Stimulated activated CD4-positive, alpha-beta T cell treated with anti-CD3 and anti-CD28 coated beads, TNF-alpha, amount 100 ng/mL, for 1 hour (primary cell): ENCODE measurements at places on chromosomes 2 and 18.

DNA sequence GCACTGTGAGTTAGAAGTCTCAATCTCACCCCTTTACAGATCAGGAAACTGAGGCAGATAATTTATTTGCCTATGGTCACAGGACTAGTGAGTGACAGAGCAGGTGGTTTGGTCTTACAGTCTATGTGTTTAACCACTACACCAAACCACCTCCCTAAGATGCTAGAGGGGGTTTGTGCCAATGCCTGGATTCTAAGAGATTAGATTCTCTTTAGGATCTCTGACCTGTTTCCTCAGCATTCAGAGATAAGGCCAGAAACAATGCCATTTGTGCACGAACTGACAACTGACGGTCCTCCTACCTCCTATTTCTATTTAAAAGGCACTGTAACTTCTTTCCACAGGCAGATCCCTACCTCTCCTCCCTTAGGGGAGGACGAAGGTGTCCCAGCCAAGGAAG is 2.3 kb upstream of the SLC20A1 start:
- DNase-seq, result no peak

DNA sequence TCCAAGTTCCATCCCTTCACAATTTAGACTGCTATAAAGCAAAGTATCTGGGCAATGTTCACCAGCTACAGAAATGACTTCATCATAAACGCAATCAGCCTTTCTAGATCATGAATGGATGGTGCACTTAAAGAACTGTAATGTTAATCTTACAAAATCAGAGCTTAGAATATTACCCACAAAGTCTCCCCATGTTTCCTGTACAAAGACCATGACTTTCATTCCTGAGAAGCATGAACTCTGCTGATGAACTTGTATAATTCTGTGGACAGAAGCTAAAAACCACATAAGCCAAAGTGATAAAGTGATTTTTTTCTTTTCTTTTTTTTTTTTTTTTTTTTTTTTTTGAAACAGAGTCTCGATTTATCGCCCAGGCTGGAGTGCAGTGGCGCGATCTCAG is 53.3 kb downstream of the C1D start:
- DNase-seq, result no peak

- no peak for DNase-seq
Measured at GRCh38 chr2:46230115-46230571, 67.1 kb upstream of the EPAS1 start.

DNA sequence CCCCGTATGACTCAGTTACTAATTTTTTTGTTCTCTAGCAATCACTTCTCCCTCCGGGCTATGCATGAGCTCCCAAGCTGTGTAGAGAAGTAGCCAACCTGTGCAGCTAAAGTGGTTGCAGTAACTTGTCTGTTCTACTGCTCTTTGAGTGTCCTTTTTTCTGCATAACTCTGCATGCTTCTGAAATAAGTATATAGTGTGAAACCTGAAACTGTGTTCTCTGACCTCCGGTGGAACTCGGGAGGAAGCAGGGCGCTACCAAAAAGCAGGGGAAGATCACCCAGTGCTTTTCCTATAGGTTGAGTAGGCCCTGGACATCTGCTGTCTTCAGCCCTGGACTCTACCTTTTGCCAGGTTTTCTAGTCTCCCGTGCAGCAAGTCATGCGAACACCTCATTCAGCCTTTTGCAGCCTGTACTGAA is 47.8 kb downstream of the PHLPP1 start:
- no peak for DNase-seq

- DNase-seq, result no peak
Measured at GRCh38 chr18:69326094-69326493, 74.6 kb upstream of the DOK6 start.

DNA sequence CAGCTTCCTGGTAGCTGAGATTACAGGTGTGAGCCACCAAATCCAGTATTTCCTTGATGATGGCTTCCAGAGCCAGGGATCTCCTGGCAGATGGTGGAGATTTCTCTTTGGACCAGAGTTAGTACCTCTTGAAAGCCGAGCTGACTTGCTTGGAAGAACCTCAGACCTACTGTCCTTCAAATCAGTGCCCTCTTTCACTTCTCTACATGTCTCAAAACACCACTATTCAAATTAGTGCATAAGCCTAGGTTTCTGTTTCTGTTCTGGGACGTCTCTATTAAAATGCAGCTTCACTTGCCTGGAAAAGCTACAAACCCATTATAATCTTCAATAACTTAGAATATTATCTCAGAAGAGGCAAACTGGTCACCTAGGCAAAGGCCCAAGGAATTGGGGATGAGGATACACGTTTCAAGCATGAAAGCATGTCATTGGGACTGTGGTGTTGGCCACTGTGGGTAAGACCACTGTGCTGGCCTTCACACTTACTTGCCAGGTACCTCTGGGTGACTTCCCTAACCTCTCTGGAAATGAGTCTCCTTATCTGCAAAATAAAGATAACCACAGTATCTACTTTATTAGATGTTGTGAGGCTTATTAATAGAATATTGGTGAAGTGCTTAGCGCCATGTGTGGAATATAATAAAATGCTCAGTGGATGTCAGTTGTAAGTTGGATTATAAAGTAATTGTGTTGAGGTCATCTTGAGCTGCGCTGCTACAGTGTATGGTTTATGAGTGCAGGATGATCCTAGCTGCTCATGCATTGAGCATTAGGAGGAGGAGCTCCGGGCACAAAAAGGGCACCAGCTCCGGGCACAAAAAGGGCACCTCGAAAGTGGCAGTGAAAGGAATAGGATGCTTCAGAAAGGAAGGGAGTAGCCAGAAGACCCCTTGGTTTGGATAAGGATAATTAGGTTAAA is 84.5 kb downstream of the DOCK10 start:
- no peak for DNase-seq

DNA sequence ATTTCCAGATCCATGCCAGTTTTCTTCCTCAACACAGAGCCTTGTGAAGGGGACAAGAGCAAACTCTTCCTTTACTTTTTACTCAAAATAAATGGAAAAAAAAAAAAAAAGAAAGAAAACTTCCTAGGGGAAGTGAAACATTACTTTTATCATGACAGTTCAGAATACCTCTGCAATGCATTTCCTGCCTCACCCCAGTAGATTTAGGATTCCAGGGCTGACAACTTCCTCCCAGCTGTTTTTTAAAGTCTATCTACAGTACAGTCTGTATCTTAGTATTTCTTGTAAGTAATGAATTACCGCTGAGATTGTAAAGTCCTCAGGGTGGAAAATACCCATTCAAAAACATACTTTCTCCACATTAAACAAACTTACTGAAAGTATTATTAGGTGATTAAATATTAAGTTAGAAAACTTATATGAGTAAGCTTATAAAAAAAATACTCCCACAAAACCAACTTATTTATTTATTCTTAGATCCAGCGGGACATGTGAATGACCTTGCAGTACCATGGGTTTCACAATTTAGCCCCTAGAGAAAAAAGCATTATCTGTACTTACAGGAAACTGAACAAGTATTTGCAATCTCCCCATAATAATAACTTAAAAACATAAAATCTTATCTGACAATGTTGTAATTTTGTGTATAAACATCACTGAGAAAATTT is 117.7 kb downstream of the RBMS1 start:
- no peak for DNase-seq

GRCh38 chr2:64145714-64146113 is 1.5 kb upstream of the PELI1 start:
- no peak for DNase-seq

GRCh38 chr2:148592791-148593190 is 51.8 kb upstream of the EPC2 start:
- DNase-seq, result no peak

DNA sequence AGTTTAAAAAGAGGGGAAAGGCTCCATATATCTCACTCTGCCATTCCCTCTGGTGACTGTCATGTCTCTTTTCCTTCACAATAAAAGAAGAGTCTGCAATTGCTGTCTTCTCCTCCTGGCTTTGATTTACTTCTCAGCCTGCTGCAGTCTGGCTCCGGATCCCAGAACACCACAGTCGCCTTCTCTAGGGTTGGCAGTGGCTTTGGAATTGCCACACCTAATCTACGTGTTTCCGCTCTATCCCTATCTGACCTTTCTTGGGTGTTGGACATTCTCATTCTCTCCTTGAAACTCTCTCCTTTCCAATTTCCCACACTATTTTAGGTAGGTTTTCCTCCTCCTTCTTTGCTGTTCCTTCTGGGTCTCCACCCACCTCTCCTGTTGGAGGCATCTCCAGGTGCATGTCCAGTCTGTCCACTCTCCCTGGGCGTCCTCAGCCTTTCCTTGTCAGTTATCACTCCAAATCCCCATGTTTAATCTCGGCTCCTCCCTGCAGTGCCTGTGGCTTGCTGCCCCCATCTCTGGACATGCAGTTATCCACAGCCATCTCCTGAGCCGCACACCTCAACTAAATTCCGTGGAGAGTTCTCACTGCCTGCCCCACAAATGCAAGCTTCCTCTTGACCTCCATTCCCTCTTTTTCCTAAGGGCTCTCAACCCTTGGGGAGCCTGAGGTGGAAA is 112.8 kb downstream of the KCTD1 start:
- no peak for DNase-seq

GRCh38 chr2:15300624-15301573 is 260.2 kb downstream of the NBAS start:
- no peak for DNase-seq

GRCh38 chr2:220212296-220213080 is 585.1 kb downstream of the SLC4A3 start:
- no peak for DNase-seq

DNA sequence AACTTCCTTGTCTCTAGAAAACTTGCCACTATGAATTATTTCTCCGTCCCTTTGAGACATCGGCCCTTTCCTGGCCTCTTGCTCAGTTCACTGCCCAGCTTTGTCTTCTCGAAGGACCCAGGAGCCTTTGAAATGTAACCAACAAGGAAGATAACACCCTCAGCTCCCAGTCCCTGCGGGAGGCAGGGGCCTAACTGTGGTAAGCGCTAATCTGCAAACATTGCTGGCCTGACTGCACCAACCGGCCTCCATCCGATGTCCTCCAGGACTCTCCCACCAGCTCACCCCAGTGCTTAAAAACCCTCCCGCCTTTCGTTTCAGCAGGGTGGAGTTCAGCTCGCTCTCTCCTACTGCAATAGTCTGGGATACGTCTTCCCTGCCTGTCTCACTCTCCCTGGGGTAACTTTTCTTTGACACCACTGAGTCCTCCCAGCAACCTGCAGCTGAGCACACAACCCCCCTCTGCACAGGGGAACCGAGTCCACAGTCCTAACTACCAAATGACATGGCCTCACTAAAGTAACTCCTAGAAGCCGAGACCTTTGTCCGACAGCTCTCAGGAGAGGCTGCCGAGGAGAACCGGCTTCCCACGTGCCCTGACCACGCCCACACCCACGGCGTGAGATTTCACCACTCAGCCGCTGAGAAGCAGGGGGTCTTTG is 76.1 kb downstream of the MBP start:
- no peak for DNase-seq

DNA sequence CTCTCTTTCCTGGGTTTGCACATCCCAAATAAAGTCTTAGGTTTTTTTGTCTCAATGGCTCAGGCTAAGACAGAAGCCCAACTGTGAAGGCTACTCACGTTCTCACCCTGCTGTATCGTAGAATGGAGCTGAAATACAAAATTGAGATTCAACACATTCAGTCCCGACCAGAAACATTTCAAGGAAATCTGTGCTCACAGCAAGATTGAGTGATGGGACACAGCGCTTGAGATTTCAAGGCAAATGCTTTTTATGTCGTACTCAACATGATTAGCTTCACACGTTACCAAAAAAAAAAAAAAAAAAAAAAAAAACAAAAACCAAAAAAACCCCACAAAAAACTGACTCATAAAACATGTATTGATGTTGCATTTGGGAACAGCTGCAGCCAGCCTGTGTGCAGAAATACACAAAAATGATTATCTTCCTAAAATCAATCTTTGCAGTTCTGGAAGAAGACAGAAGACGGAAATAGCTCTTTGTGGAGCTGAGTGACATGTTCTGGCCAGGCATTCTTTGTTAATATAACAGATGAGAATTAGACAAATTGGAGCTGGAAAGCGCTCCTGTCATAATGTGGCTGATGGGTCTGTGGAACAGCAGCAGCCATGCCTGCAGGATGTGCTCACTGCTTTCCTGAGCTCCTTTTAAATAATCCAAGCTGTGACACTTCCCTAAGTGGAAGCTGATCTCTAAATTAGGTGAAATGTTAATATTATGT is 453.2 kb downstream of the LPIN1 start:
- no peak for DNase-seq

DNA sequence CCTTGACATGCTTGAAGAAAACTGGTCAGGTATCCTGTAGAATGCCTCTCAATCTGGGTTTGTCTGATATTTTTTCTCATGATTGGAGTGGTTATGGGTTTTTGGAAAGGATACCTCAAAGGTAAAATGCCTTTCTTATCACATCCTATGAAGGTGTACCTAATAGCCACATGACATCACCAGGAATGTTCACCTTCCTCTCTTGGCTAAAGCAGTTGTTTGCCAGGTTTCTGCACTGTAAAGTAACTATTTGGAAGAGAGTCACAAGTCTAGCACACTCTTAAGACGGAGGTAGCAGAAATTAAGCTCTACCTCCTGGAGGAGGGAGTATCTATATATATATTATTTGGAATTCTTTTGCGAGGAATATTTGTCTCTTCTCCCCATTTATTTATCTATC is 17.9 kb upstream of the MIB1 start:
- DNase-seq, result no peak

- DNase-seq, result no peak
Measured at GRCh38 chr2:16745466-16745865, 79.8 kb upstream of the CYRIA start.

DNA sequence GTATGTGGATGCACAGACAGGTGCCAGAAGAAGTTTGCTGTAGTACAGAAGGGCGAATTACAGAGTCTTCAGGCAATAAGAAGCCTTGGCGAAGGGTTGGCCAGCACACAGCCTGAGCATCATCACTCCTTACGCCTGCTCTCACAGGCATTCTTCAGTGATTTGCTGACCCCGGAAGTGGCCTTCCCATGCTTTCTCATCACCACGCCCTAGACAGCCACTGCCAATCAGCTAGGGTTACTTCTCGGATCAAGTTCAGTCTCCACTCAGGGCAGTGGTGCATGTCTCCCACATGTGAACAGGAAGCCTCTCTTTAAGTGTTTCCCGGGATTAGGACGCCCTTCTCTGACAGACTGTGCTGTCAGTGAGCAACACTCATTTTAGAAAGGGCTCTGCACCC is 81.8 kb downstream of the C1QL2 start:
- no peak for DNase-seq

GRCh38 chr18:75218065-75218923 is 7.7 kb downstream of the TSHZ1 start:
- DNase-seq, result no peak

DNA sequence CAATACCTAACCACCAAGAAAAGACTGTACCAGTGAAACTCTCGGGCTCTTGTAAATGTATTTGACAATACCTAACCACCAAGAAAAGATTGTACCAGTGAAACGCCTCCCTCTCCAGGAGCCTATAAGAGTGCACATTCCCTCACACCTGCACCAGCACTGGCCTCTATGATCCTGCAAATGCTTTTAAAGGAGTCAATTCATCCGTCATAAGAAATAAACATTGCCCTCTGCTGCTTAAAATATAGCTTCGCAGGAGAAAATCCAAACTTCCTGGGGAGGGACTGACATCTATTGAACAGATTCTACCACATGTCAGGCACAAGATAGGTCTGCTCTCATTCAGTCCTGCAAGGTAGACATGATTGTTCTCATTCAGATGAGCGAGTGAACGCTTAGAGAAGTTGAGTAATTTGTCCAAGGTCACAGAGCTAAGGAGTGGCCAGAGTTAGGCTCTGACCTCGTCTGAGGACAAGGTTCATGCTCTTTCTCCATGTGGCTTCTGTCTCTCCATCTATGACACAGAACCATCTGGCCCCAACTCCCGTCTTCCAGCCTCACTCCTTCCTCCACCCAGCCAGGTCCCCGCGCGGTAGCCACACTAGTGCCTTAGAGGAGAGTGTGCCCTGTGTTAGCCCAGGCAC is 38.7 kb downstream of the MCFD2 start:
- no peak for DNase-seq

GRCh38 chr2:145765874-145766273 is 1246.0 kb upstream of the ZEB2 start:
- no peak for DNase-seq
